RPMI8226 (cell line): ENCODE measurements at places on chromosomes 7 and 10.

- DNase-seq, result no peak
These were observed 56.3 kb downstream of the CCNY start for GRCh38 chr10:35392482-35393228.

DNA sequence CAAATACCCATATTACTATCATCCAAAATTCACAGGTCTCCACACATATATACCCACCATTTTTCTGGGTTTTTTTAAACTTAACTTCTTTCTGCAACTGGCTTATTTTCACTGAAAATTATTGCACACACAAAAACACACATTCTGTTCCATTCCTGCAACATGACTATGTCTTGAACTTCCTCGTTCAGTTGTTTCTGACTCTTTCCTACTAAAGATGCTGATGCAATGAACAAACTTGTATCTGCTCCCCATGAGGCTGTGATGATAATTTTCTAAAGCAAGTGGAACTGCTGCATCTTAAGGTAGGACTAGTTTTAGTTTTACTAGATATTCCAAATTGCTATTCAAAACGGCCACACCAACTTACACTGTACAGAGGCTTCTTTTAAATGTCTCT is 77.7 kb downstream of the OSBPL3 start:
- DNase-seq, result no peak

DNA sequence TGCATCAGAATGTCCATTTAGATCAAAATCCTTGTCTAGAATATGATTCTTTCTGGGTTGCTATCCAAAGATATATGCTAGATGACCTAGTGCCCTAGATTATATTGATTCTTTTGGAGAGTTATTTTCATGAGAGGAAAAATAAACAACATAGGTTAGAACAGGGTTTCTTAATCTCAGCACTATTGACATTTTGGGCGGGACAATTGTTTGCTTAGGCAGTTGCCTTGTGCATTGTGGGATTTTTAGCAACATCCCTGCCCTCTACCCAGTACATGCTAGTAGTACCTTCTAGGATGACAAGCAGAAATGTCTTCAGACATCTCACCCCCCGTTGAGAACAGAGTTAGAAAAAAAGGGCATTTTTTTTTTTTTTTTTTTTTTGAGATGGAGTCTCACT is 25.1 kb upstream of the LAMB1 start:
- no peak for DNase-seq

GRCh38 chr7:132463922-132464321 is 112.3 kb downstream of the PLXNA4 start:
- DNase-seq, result no peak

DNA sequence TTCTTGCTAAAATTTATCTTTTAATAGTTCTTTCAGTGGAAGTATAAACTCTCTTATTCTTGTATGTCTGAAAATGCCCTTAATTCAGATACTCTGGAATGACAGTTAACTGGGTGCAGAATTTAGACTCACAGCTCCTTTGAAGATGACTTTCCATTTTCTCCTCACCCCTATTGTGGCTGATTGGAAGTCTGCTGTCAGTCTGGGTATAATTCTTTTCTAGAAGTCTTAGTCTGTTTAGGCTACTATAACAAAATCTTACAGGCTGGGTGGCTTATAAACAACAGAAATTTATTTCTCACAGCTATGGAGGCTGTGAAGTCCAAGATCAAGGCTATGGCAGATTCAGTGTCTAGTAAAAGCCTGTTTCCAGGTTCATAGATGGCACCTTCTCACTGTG is 145.2 kb upstream of the GDF10 start:
- no peak for DNase-seq

DNA sequence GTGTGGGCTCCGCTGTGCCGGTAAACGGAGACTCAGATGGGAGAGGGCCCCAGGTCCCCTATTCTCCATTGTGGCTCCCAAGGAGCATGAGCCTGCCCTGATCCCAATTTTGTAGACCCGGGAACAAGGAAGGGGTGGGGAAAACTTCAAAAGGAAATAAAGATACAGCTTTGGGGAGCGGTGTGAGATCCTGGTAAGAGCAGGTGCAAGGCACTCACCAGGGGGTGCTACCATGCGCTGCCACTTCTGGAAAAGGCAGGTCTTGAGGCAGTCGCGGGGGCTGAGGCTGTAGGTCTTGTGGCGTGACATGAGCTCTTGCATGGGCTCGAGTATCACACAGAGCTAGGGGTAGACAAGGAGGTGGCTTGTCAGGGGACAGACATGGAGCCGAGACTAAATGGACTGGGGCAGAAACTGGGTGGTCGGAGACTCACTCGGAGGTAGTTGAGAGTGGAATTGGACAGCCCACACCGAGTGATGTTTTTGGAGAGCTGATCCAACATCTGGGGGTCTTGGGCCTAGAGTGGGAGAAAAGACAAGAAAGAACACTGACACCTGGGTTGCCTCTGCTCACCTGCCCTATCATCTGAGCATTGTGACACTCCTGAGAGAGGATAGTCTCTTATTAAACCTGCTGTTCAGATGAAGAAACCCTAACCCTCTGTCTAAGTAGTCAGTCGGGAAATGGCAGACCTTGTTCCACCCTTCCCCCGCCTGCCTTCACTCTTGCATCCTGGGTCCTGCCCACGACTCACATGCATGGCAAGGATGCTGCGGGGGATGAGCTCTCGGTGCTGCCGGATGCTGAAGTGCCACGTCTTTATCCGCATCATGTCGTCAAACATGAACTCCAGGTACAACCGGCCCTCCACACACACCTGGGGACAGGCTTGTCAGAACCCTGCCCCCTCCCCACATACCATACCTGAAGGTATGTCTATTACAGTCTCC is 10.7 kb downstream of the LDB1 start:
- DNase-seq, result no peak

GRCh38 chr10:13987446-13987845 is 343.3 kb downstream of the FRMD4A start:
- no peak for DNase-seq

GRCh38 chr7:15554081-15554480 is 7.7 kb downstream of the AGMO start:
- no peak for DNase-seq

GRCh38 chr7:122438006-122438405 is 133.5 kb upstream of the FEZF1 start:
- DNase-seq, result no peak

DNA sequence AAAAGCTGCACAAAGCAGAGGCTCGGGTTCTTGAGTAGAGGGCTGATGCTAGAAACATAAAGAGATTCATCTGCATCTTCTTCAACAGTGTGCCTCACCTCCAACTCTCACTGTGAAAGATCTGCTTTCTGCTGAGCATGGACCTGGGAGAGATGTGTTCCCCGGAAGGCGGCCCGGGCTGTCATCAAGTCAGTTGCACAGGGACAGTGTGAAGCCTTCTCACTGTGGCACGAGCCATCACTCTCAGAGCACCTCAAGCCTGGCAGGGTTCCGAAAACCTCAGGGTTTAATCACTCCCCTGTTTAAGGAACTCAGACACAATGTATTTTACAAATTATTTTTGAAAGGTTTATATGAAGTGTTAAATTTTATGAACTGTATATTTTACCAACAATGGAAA is 98.7 kb downstream of the RBM20 start:
- DNase-seq, result peak; percentile 35

GRCh38 chr7:36637417-36637816 is 86.9 kb downstream of the AOAH start:
- DNase-seq, result no peak

DNA sequence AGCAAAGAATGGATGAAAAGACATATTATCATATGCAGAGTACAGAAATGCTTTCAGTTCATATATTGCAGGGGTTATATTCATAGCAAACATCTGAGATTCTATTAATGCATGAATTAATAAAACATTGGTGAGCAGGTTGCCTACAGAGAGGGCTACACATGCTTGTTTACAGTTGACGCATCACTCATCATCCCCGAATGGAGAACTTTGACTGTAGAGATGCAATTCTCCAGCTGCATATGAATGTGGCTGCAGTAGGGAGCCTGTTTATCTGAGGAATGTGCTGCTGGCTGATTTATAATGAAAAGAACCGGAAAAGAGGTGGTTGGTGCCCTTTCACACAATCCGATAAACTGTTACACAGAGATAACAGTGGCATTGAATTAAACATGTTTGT is 116.5 kb downstream of the GRM3 start:
- no peak for DNase-seq

- DNase-seq, result peak; percentile 44
These were observed 23.4 kb upstream of the DPYSL4 start for GRCh38 chr10:132163278-132163765.

DNA sequence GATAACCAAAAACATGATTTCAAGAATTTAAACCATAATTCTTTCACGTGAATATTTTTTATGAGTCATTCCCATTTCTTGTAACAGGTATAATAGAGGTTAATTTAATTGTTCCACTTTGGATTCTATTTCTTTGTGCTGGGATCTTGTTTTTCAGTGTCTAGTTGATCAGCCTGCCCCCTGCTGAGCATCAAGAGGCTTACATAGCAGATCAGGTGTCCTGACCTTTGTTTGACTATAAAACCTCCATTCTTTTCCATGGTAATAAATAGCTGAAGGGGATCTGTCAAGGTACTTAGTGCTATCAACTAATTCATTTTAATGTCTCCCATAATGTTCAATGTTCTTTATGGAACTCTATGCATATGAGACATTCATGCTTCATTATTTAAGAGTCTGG is 4.9 kb downstream of the COL17A1 start:
- no peak for DNase-seq

GRCh38 chr7:155865830-155866525 is 53.7 kb upstream of the SHH start:
- no peak for DNase-seq

DNA sequence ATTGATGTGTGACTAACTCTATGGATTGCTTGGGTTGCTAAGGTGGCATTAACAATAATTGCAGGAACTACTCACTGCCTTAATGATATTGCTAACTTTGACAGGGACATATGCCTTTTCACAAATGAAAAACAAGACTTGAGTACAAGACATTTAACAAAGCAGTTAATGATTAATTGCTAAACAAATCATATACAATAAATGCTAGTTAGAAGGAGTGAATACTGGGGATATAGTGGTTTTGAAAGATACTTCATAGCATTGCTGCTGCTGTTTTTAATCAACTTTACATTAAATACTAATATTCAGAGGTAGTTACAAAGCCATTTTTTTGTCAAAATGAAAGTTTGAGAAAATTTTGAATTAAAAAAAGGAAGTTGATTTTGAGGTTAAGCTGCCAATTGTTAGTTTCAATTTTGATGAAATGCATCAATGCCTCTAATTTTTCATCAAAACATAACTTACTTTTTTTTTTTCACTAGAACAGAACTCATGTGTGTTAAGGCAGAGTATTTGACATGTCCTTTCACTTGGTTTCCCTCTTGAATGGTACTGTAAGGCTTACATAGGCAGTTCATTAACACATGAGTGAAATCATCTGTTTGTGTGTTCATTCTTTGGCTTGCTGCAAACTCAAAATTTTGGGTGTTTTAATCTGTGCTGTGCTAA is 106.2 kb upstream of the SEMA3D start:
- DNase-seq, result no peak
